ENCODE measurements at places on chromosomes 6 and 20.

DNA sequence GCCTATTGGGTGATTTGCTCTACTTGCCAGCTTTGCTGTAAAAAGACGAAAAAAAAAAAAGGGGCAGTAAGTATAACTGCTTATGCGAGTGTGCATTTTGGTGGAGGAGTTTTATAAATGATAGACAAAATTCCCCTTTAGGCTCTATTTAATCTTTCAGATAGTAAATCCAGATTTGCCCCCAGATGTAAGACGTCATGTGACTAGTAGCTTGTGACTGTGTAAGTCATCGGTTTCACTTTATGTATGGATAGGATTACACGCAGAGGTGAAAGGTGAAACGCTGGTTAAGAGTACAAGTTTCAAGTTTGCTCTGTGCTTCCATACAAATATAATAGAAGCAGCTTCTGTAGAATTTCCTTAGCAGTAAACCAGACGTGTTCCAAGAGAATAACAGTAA is 7.9 kb downstream of the RAB32 start:
- DNase-seq, result no peak

- no peak for DNase-seq
These were observed 88.7 kb downstream of the JPH2 start for GRCh38 chr20:44098256-44098630.

DNA sequence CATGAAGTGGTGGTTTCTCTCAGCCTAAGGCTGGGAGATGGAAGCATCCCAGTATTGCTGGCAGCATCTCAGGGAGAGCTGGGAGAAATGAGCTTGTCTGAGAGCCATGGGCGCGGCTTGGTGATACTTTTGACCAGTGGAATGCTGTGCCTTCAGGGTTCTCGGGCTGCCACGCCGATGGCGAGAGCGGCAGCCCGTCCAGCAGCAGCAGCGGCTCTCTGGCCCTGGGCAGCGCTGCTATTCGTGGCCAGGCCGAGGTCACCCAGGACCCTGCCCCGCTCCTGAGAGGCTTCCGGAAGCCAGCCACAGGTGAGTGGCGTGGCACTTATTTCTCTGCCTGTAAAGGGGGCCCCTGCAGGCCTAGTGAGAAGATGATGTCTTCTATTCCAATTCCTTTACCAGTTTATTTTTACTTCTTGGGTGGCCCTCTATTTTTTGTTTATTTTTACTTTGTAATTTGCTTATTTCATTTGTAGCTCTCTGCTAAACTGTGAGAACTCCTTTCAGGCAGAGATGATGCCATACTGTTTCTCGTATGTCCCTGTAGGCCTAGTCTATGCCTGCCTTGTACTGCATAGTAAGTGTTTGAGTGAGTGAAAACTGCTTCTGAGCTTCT is 71.7 kb downstream of the ASXL1 start:
- no peak for DNase-seq

DNA sequence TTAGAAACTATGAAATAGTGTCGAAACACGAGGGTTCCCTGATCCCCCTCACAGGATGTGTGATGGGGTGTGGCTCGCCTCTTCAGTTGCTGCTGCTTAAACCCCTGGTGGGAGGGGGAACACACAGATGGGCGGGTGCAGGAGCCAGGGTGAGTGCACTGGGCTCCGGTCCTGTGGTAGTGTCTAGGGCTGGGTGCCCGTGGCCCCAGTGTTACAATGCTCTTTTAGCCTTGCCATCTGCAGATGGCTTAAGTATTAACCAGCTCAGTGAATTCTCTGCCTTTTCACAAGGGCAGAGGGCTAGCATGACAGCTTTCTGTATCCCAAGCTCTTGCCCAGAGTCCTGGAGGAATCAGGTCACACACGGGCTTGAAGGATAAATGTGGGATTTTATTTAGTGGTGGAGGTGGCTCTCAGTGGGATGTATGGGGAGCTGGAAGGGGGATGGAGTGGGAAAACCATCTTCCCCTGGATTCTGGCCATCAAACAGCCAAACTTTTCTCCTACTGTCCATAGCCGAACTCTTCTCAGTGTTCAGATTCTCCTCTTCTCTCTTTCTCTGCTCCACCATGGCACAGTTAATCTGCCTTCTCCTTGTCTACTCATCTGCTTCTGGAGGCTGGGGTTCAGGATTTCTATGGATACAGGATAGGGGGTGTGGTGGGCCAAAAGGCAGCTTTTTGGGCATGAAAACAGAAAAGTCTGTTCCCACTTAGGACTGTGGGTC is 659.0 kb downstream of the EPM2A start:
- DNase-seq, result no peak

- no peak for DNase-seq
These were observed 284.5 kb downstream of the UST start for GRCh38 chr6:149031201-149031858.

GRCh38 chr6:140285471-140285870 is 911.0 kb upstream of the CITED2 start:
- no peak for DNase-seq

DNA sequence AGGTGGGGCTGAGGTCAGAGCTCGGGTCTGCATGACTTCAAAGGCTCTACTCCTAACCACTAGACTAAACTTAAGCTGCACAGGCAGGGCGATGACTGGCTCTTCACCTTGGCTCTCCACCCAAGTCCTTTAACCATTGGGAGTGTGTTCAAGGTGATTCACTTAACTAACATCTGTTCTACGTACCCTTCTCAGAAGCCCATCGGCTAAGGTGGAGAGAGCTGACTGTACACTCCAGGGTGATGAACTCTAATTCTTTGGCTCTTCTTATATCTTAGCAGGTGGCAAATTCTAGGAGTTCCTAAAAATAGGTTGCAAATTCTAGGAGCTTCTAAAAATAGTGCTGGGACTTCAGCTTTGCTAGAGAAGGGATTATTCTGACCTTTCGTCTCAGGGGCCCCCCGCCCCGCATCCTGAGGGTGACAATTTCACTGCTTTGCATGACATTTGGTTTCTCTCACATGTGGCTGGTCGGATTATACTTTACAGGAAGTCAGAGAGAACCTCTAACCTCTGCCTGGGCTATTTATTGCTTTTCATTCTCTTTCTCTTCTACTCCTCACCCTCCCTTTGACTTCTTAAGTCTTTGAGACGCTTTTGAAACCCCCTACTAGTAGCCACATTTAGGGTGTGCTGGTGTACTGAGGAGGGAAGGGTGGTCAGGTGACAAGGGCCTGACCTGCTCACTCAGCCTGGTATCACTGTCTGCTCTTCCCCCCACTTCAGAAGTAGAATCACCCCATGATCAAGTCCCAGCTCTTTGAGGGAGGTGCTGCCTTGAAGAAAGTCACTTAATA is 55.5 kb downstream of the PRDM1 start:
- no peak for DNase-seq

DNA sequence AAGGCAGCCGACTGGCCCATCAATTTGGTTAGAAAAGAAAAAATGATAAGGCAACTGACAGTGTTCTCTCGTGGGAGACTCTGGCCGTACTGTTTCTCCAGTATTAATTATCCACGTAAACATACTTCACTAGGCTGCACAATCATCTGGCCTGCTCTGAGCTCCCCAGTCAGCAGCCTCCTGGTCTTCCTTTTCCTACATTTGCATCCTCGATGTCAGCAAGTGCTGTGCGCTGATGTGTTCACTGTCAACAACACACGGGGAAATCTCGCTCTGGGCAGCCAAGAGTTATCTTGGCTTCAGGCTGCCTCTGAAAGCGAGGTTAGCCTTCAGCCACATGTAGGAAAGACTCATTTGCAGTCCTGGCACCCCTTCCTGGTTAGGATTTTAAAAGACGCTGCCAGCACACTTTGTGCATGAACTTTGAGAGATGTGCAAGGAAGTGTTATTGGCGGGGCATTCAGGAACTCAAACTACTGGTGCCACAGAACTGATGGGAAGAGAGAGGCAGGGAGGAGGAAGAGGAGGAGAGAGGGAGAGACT is 460.5 kb upstream of the ARID1B start:
- DNase-seq, result no peak

DNA sequence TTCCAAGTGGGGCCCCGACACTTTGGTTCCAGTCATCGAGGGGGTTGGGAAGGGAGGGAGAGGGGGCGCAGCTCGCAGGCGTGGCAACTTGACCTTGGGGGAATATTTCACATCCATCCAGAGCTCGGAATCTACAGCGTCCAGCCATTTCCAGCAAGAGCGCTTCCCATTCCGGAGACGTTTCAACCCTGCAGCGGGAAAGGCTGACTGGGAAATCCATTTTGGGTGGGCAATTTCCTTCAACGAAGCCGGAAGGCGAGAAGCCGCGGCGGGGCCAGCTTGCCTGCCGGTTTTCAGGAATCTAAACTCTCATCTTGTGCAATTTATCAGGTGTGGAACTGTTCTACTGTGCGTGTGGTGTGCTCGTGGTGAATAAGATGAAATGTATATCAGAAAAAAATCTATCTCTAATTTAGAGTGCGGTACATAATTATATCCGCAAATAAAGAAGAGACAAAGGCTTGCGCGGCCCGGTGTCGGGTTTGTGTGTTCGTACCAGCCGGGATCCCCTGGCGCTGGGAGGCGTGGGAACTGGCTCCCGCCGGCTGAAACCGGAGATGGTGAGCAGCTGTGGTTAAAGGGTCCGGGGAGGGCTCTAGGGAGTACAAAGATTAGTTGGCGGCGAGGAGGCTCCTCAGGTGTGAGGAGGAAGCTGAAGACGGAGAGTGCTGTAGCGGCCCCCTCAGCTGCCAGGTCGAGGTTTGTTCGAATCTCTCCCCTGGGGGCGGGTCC is 4.8 kb downstream of the SLC32A1 start:
- DNase-seq, result no peak

DNA sequence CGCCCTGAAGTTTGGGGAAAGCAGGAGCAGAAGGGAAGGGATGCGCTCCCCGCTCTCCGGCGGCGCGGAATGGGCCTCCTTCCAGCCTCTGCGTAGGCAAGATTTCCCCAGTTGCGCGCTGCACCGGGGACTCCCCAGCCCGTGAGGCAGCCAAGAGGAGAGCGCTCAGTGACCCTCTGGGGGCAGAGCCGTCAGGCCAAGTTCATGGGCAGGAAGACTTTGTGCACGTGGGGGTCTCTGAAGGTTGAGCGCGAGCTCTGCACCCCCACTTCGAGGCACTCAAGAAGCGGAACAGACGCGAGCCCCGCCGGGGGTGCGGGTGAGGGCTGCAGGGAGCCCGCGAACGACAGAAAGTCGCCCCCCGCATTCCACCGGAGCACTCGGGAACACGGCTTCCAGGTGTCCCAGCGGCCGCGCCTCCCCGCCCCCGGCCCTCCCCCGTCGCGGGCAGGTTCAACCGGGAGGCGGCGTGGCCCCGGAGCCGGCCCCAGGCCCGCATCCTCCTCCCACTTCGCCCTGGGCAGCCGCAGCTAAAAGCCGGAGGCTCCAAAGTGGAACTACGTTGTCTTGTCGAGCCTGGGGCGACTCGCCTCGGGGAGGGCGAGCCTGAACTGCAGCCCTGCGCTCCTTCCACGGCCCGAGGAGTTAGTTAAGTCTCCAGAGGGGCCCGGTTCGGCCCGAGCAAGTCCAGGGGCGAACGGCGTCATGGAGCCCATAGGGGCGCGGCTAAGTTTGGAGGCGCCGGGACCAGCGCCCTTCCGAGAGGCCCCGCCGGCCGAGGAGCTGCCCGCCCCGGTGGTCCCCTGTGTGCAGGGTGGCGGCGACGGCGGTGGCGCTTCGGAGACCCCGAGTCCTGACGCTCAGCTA is at the start of gene PPP1R3G:
TSS of gene PPP1R3G (plus strand) at position 561 of the 867 bp plus-strand sequence. CDS start at position 706, 145 bp downstream.
- no peak for DNase-seq

DNA sequence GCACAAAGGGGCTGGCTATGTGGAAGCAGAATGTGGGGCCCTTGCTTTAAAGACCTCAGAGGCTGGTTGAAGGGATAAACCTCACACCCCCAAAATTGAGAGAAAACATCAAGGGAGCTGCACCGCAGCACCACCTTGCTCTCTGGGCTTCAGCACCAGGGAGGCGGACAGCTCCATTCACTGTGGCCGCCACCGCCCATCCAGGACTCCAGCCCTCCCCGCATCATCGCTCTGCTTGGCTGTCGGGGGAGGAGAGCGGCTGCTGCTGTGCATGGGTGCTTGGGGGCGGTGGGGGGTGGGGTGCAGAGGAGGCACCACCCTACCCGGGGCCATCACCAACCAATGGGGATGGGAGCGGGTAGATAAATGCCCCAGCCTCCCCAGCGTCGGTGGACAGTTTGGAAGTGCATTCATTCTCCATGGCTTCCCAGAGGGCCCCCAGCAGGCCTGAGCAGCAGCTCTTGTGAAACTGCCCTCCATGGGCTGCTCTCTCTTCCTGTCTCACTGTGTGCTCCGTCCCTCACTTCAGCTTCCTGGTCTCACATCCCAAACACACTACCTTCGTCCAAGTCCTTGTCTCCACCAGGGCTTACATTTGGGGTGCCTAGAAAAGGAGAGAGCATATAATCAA is 75.7 kb upstream of the BHLHE23 start:
- DNase-seq, result no peak

DNA sequence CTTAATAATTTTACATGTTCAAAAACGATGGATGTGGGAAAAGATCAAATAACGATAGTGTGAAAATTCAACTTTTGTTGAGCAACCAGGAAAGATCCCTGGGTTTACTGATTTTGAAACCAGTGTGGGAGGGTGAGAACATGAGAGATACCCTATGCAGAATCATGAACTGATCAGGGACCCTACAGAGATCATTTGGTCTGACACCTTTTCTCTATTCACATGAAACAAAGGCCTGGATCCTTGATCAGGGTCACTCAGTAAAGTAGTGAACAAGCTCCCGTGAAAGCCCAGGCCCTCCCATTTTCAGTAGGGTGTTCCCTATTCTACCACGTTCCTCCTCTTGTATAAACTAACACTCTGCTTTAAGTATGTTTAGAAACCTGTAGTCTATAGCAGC is 60.5 kb upstream of the DUSP22 start:
- DNase-seq, result no peak

- DNase-seq, result no peak
These were observed 117.6 kb upstream of the EDN1 start for GRCh38 chr6:12172572-12172971.

DNA sequence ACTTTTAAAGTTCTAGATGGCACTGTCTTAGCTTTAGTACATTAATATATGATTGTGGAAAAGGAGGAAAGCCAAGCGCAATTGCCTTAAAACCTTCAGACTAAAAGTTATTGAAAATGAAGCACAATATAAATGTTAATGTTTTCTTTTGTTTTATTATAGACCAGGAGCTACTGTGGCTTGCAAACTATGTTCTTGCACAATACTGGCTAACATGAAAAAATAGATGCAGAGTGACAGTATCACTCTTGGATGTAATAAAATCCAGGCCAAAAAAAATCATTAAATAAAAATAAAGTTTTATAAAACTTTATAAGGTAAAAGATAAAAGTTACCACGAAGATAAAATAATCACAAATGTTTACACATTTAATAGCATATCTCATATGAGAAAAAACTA is 18.3 kb upstream of the PLN start:
- DNase-seq, result no peak

- DNase-seq, result no peak
These were observed 76.3 kb downstream of the FARS2 start for GRCh38 chr6:5337573-5337972.

DNA sequence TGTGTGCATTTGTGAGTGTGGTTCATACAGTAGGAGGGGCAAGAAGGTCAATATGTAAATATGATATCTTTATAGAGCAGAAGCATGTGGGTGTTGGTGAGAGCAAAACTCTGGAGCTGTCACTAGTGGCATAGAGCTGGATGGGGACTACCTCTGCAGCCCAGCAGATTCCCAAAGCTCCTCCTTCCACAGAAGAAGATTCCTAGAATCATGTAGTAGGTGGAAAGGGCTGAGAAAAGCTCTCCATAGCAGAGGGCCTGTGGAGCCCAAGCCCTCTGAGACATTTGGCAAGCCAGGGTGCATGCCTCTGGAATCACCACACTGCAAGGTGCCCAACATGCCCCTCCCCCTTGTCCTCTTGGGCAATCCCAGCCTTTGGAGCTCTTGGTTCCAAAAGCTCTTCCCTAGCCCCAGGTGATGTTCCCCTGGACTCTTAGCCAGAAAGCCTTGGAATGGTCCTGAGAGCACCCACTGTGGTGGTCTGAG is 233.2 kb downstream of the LRFN2 start:
- no peak for DNase-seq
